ENCODE measurements at places on chromosomes 2 and 18.

- no peak for DNase-seq
Observed at GRCh38 chr18:8821083-8821465, 115.7 kb downstream of the MTCL1 start.

- no peak for DNase-seq
Observed at GRCh38 chr2:164734196-164734595, 107.4 kb downstream of the COBLL1 start.

- DNase-seq = peak; percentile 20
Observed at GRCh38 chr18:33576999-33577646, 896 bp upstream of the ASXL3 start.

- no peak for DNase-seq
Observed at GRCh38 chr2:171317492-171318125, 116.2 kb downstream of the METTL8 start.

DNA sequence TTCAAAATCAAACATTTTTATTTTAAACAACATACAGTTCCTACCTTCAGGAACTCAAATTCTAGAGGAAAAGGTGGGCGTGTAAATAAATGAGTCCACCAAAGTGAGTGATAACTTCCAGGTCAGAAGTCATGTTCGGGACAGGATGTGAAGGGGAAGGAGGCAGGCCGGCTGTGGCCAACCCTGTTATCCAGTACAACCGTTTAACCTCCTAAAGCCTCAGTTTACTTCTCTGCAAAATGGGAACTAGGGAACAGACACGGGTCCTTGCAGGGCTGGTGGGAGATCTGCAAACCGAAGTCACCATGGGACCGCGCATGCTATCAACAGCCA is 373 bp downstream of the EIPR1 start:
- DNase-seq = peak; percentile 10

DNA sequence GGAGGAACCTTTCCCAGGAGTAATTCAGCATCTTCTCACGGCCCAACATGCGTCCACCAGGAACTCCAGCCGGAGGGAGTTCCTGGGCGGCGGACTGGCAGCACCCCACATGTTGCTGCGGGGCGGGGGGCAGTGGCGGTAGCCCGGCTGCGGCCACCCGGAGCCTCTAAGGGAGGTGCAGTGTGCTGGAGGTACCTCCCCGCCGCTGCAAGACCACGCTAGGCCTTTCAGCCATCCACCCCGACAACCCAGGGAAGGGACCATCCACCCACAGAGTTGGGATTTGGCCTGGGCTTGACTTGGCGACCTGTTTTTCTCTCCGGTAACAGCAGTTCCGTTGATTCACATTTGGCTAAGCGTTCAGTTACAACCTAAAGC is 625 bp downstream of the LYPD6 start:
- no peak for DNase-seq

DNA sequence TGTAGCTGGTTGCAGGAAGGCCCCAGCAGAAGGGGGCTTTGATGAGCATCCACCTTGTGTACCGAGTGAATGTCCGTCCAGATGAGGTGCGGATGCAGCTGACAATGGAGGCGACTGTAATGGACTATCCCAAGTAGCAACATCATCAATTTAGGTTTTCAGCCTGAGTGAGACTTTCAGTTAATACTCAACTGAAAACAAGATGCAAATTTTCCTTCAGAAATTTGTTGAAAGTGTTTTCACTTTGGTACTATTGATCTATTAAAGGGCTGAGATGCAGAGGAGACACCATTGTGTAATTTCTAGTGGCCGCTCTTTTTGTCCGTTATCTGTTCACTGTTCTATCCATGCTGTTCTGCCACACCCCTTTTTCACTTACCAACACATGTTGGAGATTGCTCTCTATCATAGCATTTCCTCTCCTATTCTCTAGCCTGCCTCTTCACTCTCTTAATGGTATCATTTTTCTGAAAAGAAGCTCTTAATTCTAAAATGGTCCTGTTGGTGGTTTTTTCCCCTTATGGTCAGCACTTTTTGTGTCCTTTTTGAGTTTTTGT is 12.0 kb upstream of the CASP8 start:
- DNase-seq = no peak
